ENCODE measurements at places on chromosomes 7 and 10. TPM values are rescaled to one million over a fixed set of nuclear protein-coding genes. Genes with fewer than 3 reads are reported as not detected.

GRCh38 chr7:36535866-36536664 lies 146.4 kb downstream of the ANLN start:
- no peak overlapping the region for H3K4me3 ChIP-seq
- H3K4me1 ChIP-seq: no peaks in the 10 kb centered on the region
- no peak for DNase-seq
- H3K36me3 ChIP-seq: no peaks in the 10 kb centered on the region
- H3K27ac ChIP-seq: no peak overlapping the region

The VSTM2A gene
- total RNA-seq: not detected

GRCh38 chr10:84008878-84009277 lies 130.4 kb upstream of the GHITM start:
- no peaks in the 10 kb centered on the region for H3K27me3 ChIP-seq
- no peaks in the 10 kb centered on the region for H3K4me1 ChIP-seq
- no peak overlapping the region for H3K4me3 ChIP-seq
- peak; percentile 35 for DNase-seq

The CRHR2 gene
- not detected for total RNA-seq

- no peak overlapping the region for H3K4me3 ChIP-seq
- no peak overlapping the region for H3K27ac ChIP-seq
- no peaks in the 10 kb centered on the region for H3K27me3 ChIP-seq
- H3K4me1 ChIP-seq: peaks cover 28% of the 10 kb centered on the region
These were observed 88.9 kb downstream of the ATE1 start for GRCh38 chr10:121838931-121839330.

The CFAP70 gene
- 0.26 TPM for total RNA-seq

DNA sequence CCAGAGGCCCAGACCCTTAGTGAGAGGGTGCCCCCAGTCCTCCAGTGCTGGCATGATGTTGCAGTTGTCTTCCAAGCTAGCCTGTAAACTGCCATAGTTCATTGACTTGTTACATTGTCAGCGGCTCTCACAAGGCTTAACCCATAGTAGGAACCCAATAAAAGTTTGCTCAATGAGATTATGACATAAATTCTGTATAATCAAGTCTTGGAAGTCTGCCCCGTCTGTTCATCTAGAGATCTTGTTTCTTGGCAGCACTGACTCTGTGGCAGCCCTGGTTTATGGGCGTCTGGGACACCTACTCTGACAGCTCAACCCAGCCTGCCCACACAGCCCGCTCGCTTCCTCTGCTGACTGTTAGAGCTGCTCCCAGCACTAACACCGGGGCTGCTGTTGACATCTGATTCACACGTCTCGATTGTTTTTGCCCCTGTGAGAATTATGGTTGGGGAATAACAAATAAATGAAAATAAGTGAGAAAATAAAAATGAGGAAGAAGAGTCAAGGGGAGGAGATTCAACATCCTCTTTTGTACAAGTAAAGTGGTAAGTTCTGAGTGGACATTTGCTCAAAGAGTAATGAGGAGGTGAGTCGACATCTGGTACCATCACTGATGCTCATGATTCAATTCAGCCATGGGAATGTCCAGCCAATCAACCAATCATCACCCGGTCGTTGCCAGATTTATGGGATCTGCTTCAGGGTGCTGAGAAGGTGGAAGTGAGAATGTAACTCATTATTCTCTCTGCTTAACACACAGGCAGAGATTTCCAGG lies 160.8 kb downstream of the SPAG6 start:
- H3K4me3 ChIP-seq: no peak overlapping the region
- no peaks in the 10 kb centered on the region for H3K36me3 ChIP-seq
- H3K27me3 ChIP-seq: no peaks in the 10 kb centered on the region
- no peak for DNase-seq
- no peak overlapping the region for H3K27ac ChIP-seq

DNA sequence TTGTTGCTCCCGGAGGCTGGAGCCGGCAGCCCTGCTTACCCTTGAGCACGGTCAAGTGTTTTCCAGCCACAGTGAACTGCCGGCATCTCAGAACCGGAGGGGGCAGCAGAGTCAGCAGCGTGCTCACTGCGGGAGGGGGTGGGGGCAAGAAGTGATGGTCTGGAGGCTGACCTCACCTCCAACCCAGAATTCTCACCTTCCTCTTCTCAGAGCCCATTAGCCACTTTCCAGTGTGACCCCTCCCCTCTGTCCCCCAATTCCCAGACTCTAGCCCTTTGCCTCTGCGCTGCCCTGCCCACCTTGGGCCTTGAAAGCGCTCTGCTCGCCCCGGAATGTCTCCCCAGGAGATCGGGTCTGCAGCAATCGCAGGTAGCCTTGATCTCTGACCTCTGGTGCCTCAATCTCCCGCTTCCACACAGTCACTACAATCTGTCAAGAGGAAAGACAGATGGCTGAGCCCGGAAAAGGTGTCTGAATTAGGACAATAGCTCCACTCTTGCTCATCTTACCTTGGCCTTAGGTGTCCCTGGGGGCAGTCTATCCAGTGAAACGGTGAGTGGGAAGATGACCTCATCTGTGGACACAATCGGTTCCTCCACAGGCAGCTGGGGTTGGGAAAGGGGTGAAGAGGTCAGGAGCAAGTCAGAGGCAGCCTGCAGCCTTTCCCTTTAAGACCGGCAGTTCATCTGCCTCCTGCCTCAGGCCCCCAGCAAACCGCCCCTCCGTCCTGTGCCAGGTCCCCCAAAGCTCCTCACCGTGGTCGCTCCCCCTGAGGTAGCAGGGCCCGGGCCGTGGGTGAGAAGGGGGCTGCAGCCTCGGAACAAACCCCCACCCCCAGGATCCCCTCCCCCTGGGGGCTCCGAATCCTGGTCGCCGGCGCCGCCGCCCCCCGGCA lies 942 bp downstream of the TRAPPC14 start:
- H3K4me3 ChIP-seq: peak overlapping the region; percentile 87
- H3K36me3 ChIP-seq: no peaks in the 10 kb centered on the region
- no peaks in the 10 kb centered on the region for H3K27me3 ChIP-seq
- H3K4me1 ChIP-seq: peaks cover 18% of the 10 kb centered on the region
- peak; percentile 75 for DNase-seq

- no peak overlapping the region for H3K4me3 ChIP-seq
- no peak overlapping the region for H3K27ac ChIP-seq
- DNase-seq: no peak
- no peaks in the 10 kb centered on the region for H3K4me1 ChIP-seq
- peaks cover 1% of the 10 kb centered on the region for H3K27me3 ChIP-seq
These were observed 142.9 kb upstream of the VWC2 start for GRCh38 chr7:49630513-49630912.

GRCh38 chr10:11586170-11586569 lies 25.3 kb downstream of the USP6NL start:
- H3K36me3 ChIP-seq: no peaks in the 10 kb centered on the region
- peaks cover 17% of the 10 kb centered on the region for H3K4me1 ChIP-seq
- no peaks in the 10 kb centered on the region for H3K27me3 ChIP-seq

DNA sequence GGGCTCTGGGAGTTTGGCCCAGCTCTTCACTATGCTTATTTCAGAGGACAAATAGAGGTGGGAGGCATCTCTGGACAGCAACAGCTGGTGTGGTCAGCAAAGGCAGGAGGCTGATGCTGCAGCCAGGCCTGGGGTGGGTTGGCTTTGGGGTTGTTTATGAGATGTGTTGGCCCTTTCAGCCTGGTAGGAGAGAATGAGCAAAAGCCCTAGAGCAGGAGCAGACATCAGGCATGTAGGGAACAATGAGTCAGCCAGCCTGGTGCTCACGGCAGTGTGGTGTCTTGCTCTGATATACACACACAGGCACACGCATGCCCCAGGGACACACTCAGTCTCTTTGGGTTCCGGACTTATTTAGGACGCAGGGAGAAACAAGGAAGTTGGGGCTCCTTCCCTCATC lies 157.1 kb downstream of the PRKCQ start:
- H3K4me1 ChIP-seq: no peaks in the 10 kb centered on the region
- H3K36me3 ChIP-seq: no peaks in the 10 kb centered on the region
- 0 out of 2 replicates have a peak, but pooled peaks cover 2% of the 10 kb centered on the region for H3K27me3 ChIP-seq
- no peak for DNase-seq
- H3K4me3 ChIP-seq: no peak overlapping the region
- H3K27ac ChIP-seq: no peak overlapping the region

The MYOZ1 gene
- 0.35 TPM for total RNA-seq

GRCh38 chr10:83764666-83765065 lies 374.6 kb upstream of the GHITM start:
- DNase-seq: no peak
- no peaks in the 10 kb centered on the region for H3K4me1 ChIP-seq
- H3K36me3 ChIP-seq: no peaks in the 10 kb centered on the region
- no peak overlapping the region for H3K27ac ChIP-seq
- H3K27me3 ChIP-seq: no peaks in the 10 kb centered on the region
- H3K4me3 ChIP-seq: no peak overlapping the region

The STOX1 gene
- 8.5 TPM for total RNA-seq

DNA sequence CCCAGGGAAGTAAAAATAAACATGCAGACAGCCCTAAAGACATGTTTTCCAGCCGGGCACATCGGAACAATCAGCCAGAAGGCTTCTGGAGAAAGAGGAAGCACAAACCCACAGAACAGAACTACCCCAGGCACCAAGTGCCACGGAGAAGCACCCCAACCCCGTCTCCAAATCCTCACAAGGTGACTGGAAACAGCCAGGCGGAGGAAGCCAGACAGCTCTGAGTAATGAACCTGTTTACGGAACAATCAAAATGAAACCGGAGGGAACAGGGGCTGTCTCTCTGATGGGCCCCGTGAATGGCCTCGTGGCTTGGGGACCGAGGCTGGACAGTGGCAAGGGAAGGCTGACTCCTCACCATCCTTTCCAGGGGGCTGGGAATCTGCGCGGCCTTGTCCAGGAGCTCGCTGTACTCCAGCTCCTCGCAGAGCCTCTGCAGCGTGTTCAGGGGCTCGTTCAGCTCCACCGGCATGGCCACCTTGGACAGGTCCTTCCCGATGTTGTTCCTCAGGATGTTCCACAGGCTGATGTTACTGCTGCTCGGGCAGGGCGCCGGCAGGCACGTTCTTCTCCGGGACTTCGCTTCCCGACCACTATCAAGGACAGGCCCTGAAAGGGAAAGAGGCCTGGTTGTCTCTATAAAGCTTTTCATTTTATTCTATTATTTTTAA lies 77.0 kb upstream of the GSDME start:
- H3K27ac ChIP-seq: no peak overlapping the region
- H3K4me1 ChIP-seq: peaks cover 34% of the 10 kb centered on the region
- no peaks in the 10 kb centered on the region for H3K27me3 ChIP-seq
- DNase-seq: no peak
- no peaks in the 10 kb centered on the region for H3K36me3 ChIP-seq
- no peak overlapping the region for H3K4me3 ChIP-seq

The CYP26C1 gene
- total RNA-seq: 0.09 TPM

The PIP gene
- not detected for total RNA-seq

DNA sequence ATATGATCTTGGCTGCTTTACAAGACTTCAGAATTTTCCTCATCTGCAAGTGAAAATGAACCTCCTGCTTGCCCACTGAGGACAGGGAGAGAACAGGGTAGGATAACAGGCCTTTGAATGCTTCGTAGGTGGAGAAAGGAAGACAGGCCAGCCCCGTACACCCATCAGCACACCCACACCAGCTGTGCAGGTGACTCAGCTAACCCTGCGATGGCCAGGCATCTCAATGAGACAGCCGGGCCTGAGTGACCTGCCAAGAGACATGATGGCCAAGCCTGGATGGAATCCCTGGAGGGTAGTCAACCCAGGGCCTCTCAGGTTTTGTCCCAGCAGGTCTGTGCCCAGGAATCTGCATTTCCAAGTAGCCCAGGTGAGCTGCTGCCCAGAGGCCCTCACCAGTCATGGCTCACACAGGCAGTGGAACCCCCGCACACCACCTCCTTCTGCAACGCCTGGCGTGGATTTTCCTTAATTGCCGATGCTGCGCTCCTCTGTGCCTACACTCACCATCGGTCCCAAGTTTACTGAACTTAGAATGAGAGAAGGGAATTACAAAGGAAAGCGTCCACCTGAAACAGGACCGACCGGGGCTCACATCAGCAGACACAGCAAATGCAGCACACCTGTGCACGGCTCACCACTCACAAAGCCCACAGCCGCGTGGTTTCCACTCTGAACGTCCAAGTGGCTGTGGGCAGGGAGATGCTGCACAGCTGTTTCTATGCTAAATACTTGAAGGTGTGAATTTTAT lies 163.7 kb downstream of the DIP2C start:
- H3K27ac ChIP-seq: no peak overlapping the region
- H3K27me3 ChIP-seq: no peaks in the 10 kb centered on the region
- 0 out of 2 replicates have a peak, but pooled peaks cover 1% of the 10 kb centered on the region for H3K4me1 ChIP-seq
- DNase-seq: peak; percentile 31

The ANKRD30A gene
- total RNA-seq: not detected

GRCh38 chr7:117118579-117119180 lies 165.4 kb downstream of the ST7 start:
- no peaks in the 10 kb centered on the region for H3K4me1 ChIP-seq
- no peaks in the 10 kb centered on the region for H3K36me3 ChIP-seq
- H3K27ac ChIP-seq: no peak overlapping the region
- no peak overlapping the region for H3K4me3 ChIP-seq
- H3K27me3 ChIP-seq: no peaks in the 10 kb centered on the region

DNA sequence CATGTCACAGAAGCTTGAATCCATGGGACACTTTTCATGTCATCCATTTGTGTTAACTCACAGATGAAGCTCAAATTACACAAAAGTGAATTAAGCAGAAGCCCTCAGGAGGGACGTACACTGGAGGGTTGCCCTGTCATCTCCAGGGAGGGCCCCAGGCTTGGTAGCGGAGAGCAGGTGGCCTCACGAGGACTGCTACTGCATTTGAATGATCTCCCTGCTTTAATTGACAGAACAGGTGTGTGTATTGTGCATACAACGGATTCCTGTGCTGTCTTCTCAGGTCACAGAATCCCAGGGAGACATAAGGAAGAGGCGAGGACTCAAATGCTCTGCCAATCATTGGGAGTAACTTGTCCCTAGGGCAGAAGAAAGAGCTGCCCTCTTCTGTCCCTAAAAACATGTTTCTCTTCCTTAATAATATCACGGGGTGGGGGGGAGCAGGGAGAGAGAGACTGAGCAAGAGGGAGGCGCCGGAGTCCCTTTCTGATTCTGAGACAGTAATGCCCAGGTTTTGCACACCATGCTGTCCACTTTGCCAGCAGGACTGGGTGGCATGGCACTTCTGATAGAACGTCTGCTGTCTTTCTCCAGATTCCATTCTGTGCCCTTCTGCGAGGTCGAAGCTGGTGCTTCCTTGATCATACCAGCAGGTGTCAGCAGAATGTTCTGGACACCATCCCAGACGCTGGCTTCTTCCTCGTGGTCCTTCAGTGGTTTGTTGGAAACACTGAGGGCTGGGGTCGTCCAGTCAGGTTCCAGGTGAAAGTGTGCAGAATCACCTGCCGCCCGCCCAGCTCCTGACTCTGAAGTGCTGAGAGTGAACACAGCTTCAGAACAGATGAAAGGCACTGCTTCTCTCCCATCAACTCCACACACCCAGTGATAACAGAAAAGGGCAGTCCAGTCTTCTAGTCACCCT lies 26.2 kb upstream of the RASGEF1A start:
- no peak overlapping the region for H3K4me3 ChIP-seq
- H3K36me3 ChIP-seq: no peaks in the 10 kb centered on the region
- H3K4me1 ChIP-seq: 0 out of 2 replicates have a peak, but pooled peaks cover 4% of the 10 kb centered on the region
- peak; percentile 77 for DNase-seq

The GGCT gene
- total RNA-seq: 75.2 TPM

GRCh38 chr7:70512761-70513160 lies 619.2 kb upstream of the GALNT17 start:
- no peak overlapping the region for H3K4me3 ChIP-seq
- no peaks in the 10 kb centered on the region for H3K4me1 ChIP-seq
- H3K36me3 ChIP-seq: no peaks in the 10 kb centered on the region
- H3K27me3 ChIP-seq: no peaks in the 10 kb centered on the region
- no peak for DNase-seq
- H3K27ac ChIP-seq: no peak overlapping the region

Data from Caco-2 (cell line).